ENCODE measurements at places on chromosomes 2 and 18. TPM values are rescaled to one million over a fixed set of nuclear protein-coding genes. Genes with fewer than 3 reads are reported as not detected.
A peak's percentile ranks its signal among the peaks of the same experiment; 100 is the strongest.

The RAB27B gene
- total RNA-seq: 27.8 TPM

The CD302 gene
- 2.6 TPM for total RNA-seq

The PLGLB1 gene
- 0.17 TPM for total RNA-seq

The TMEM150A gene
- total RNA-seq: 9.7 TPM

The MRPL30 gene
- total RNA-seq: 57.3 TPM

The FOXI3 gene
- not detected for total RNA-seq

The IL18RAP gene
- not detected for total RNA-seq

The PLEK gene
- not detected for total RNA-seq

The MYO1B gene
- total RNA-seq: 93.6 TPM

The PRKAG3 gene
- not detected for total RNA-seq

The ITPRIPL1 gene
- total RNA-seq: 0.73 TPM

The ST8SIA5 gene
- total RNA-seq: not detected

The HOXD11 gene
- 8.9 TPM for total RNA-seq

The LYG2 gene
- 0.61 TPM for total RNA-seq

The ABCB11 gene
- total RNA-seq: under 0.01 TPM

The DRC1 gene
- total RNA-seq: not detected

DNA sequence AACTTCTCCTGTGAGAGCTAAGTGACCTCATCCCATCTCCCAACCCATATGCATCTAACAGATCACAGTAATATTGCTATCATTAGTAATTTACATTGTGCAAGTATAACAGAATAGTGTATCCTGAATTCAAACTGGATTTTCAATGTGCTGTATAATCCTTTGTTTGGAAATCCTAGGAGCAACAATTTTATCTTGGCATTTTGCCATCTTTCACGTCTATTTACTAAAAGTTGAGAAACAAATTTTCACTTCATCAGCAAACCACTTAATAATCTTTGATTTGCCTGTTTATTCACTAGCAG lies 3.8 kb downstream of the HNRNPLL start:
- no peak for DNase-seq

DNA sequence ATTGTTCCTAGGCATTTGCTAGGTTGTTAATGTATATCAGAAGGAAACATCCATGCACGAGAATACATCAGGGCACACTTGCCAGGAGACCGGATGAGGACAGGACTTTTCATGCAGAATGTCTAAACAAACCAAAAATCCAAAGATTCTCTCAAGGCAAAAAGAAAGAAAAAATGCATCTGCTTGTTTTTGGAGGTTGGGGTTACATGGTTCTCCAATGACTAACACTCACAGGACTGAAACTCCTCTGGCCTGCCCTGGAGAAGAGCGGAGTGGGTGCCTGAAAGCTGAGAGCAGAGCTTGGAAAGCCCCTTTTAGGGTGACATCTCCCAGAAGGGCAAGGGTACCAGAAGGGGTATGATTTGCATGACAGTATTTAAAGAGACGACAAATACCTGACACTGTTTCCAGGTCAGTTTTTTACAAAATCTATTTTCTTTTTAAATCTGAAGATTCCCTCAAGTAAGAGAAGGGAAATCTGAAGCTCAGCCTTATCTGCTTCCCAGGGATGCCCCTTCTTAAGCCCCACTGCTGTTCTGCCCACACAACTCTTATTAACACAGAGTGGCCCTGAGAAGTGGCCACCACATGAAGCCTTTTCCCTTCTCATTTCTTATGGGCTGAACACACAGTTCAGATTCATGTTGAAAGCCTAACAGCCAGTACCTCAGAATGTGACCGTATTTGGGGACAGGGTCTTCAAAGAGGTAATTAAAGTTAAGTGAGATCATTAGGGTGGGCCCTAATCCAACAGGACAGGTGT lies 216.4 kb downstream of the STK39 start:
- DNase-seq: no peak

- DNase-seq: no peak
Measured at GRCh38 chr2:164275659-164276058, 345.6 kb downstream of the GRB14 start.

- DNase-seq: peak; percentile 10
Measured at GRCh38 chr2:151891566-151892194, 63.5 kb upstream of the ARL5A start.

- DNase-seq: no peak
Measured at GRCh38 chr2:98015671-98016070, 19.9 kb upstream of the TMEM131 start.

GRCh38 chr2:88564402-88564801 lies 62.9 kb downstream of the EIF2AK3 start:
- no peak for DNase-seq

GRCh38 chr18:10291568-10291981 lies 162.9 kb upstream of the APCDD1 start:
- no peak for DNase-seq

DNA sequence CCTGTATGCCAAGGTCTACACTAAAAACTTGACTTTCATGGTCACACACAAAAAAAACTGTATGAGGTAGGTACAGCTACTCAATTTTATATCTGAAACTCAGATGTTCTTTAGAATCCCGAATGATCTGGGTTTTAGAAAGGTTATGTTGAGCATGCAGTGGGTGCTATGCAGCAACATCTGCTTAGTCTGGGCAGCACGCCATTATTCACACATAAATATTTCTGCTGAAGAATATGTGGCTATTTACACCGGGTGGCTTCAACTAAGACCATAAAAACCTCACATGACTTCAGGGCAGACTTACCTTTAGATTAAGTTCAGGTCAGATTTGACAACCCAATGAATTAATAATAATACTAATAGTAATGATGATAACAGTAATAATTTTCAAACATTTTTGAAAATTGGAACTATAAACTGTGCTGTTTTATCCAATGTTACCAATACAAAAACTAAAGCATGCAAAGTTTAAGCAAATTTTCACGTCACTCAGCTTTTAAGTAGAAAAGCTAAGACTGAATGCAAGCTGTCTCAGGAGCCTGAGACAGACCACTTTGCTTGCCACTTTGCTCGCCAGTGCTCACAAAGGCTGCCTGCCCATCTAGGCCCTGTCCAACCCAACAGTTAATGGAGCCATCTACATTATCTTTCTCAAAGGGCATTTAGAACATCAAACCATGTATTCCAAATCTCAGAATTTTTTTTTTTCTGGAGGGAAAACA lies 292.0 kb downstream of the CNTNAP5 start:
- DNase-seq: no peak

DNA sequence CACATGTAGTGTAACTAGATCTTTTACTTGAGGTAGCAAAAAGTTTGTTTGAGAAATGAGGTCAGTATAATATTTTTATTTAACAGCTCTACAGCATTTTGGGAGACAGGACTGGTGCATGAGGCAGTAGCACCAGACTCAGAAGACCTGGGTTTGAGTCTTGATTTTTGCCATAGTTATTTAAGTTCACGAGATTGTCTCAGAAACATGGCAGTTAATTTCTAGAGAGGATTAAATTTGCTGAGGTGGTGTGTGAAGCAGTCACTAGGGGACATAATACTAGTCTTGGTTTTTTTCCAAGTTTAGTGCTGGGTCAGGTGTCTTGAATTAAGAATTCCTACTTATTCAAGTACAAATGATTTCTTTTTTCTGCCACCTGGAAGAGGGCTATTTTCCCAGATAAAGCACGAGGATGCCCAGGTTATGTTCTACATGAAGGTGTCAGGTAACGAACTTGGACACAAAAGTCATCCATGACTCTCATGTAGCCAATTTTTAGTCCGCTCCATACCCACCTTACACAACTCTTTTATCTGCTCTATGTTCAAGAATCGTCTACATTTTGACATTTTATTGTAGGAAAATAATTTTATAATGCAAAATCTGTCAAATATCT lies 1.4 kb downstream of the MARCHF7 start:
- DNase-seq: peak; percentile 28

- DNase-seq: peak; percentile 71
Measured at GRCh38 chr18:29147944-29148343, 971.0 kb upstream of the CDH2 start.

GRCh38 chr2:17538844-17539554 lies 1.5 kb upstream of the VSNL1 start:
- DNase-seq: no peak

GRCh38 chr2:237312021-237312755 lies 101.8 kb downstream of the COL6A3 start:
- DNase-seq: no peak

DNA sequence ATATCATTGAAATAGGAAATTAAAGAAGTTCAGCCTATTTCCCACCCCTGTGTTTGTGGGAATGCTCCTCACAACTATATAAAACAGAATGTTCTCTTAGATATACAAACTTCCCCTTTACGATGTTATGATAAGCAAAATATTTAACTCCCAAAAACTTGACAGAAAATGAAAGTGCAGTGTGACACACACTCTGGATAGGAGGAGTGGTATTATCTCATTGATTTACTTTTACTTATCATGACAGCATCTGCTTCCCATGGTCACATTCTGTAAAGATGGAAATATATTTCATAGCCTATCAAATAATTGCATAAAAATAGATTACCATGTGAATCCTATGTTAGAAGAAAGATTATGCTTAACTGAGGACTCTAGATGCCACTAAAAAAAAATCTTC lies 96.6 kb upstream of the STK17B start:
- no peak for DNase-seq

DNA sequence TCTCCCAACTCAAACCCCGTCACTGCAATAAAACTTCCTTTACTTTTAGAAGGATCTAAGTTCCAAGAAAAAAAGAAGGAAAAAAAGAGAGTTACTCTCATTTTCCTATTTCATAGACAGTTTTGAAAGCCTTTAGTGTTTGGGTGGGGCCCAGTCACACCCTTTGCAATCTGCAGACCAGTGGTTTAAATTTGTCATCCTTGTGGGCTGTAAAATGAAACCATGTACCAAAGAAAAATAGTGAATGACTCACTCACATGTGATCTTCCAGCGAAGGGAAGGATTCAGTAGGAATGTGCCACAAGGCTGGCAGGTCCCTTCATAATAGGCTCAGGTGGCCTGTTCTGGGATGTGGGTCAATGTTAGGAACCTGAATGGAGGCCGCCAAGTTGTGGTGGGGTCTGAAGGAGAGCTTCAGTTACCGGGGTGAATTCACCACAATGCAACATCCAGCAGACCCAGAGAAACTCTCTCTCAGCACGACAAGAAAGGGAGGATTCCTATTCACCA lies 28.3 kb downstream of the ANXA4 start:
- DNase-seq: peak; percentile 93

DNA sequence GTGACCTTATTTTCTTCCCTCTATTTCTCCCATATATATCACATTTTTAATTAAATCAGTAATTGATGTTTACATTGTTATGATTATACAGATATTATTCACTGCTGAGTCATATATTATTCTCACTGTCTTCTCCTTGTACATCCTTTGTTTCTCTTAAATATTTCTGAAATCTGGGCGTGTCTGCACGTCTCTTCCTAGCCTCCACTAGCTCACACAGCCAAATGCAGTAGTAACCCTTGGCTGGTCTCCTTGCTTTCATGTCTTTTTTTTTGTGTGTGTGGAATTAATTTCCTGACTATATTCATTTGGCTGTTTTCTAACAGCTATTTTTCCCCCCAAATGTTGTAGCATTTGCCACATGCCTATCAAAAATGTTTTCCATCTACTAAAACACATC lies 15.8 kb downstream of the CCNYL1 start:
- no peak for DNase-seq

- DNase-seq: no peak
Measured at GRCh38 chr2:223649554-223650533, 47.7 kb upstream of the SCG2 start.

DNA sequence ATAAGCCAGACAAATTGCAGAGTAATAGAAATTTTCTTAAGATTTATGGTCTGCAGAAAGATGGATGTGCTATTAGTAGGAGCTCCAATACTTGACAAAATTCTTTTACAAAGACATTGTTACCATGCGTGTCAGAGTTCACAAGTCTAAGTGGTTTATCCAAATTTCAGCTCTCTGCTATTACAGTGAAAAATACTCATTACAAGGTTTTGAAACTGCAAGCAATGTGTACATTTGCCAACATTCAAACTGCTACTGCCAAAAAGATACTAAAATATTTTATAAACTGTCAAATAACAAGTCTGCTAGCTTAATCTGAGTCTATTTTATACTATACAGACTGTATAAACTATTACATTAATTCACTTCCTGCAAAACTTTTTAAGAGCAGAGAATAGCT lies 1341.5 kb upstream of the ACVR2A start:
- no peak for DNase-seq

DNA sequence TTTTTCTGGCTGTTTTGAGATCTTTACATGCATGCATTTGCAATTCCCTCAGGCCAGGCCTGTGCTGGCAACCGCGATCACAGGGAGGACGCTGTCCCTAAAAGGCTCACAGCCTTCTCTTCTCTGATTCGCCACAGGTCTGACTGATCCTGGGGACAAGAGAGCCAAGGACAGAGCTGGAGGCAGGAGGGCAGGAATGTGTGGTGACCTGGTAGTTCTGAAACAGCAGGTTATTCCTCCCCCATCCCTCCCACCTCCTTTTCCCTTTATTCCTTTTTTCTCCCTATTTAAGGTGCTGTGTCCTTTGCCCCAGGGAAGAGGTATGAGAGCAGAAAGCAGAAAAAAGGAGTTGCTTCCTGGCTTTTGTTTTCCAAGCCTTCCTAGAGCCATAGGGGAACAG lies 21.9 kb downstream of the TMEM177 start:
- DNase-seq: no peak

- DNase-seq: no peak
Measured at GRCh38 chr18:37565977-37566478, 430 bp upstream of the CELF4 start.

- peak; percentile 50 for DNase-seq
Measured at GRCh38 chr18:74775239-74775638, 177.6 kb downstream of the ZNF407 start.

DNA sequence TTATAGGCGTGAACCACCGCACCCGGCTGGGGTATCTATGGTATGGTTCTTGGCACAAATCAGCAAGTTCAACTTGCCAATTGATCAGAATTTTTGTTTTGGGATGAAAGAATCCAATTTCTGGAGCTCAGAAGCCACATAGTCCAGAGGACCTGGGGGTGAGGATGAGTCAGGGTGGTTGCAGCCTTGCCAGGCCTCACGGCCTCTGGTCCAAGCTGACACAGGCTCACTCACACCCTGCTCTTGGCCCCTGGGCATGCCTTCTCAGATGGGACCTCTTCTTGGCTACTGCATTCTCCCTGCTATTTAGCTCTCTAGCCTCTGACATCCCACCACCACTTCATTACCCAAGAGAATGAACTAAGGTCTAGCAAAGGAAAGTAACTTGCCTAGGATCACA lies 16.3 kb downstream of the CAPG start:
- no peak for DNase-seq
